ENCODE measurements at places on chromosomes 5 and 9.

DNA sequence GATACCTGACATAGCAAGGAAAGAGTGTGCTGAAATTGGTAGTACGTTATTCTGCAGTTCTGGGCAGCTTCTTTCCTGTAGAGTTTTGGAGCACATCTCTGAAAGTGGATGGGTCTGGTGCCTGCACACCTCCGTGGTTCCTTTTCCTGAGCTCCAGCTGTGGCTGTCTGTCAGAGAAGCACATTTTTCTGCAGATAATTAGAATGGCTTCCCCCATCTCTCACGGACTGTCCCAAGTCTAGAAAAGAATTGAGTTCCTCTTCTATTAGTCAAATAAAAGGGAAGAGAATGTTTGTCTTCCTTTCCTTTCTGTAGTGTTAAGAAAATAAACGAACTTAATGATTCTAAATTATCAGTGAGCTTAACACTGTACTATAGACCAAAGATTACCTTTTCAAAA is 55.7 kb downstream of the VCAN start:
- DNase-seq: no peak

DNA sequence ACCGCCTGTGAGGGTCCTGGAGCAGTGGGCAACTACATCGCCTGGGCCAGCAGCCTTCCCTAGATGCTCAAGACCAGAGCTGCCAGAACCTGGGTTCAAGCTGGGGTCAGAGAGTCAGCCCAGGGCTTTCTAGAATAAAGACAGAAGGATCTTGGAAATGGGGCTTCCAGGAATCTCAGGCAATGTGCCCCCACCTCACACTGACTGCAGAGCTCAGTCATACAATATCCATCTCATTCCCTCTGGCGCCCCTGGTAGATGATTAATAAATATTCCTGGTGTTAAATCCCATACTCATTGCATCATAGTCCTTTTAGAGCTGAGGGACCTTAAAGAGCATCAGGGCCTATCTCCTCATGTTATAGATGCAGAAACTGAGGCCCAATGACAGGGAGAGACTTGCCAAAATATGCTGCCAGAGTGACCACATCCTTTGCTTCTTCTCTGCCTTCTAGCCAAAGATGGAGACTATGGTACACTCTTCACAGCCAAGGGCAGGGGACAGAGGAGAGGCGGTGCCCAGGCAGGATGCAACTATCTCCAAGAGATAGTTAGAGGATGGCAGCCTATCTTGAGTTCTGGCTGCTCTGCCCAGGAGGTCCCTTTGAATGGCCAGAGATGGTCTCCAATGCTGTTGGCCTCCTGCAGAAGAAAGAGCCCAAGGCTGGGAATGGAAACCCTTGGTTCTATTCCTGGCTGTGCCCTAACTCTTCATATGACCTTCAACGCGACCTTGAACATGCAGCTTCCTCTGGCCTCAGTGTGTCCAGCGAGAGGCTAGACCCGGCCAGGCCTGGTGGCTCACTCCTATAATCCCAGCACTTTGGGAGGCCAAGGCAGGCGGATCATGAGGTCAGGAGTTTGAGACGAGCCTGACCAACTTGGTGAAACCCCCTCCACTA is 36.2 kb upstream of the IL17B start:
- DNase-seq: peak; percentile 22

DNA sequence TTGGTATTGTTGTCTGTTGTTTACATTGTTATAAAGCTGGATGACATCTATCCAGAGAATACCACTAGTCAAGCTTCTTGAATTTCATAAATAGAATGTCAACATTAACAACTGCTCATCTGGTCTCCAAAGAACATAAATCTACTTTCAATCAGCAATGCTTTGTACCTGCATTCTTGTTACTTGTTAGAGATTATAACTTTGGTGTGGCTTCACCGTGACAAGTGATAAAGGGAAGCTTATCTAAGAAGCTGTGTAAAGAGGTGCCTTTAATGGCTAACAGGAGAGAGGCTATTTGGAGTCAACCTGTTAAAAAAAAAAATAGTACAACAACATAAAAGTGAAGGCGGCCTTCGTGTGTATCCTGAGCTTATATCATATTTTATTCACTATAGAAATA is 41.8 kb downstream of the MUSK start:
- no peak for DNase-seq

GRCh38 chr5:9325549-9325948 is 220.3 kb downstream of the SEMA5A start:
- DNase-seq: no peak

- no peak for DNase-seq
These were observed 192.2 kb upstream of the CDKN2B start for GRCh38 chr9:22201256-22201655.

GRCh38 chr5:3843706-3844105 is 248.1 kb downstream of the IRX1 start:
- DNase-seq: no peak

DNA sequence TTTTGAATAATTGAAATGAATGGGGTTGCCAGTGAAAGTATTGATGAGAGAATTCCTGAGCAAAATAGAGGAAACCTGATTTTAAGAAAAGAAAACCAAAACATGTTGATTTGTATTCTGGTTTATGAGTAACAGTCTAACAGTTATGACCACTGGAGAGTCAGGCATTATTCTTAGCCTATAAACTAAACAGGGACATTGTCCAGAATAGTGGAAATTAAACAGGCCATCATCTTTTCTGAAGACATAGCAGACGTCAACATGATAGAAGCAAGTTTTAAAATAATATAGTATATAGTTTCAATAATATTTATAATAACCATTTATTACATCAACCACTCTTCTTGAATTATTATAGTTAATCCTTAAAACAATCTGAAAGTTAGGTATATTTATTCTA is 178.3 kb upstream of the MPDZ start:
- no peak for DNase-seq

DNA sequence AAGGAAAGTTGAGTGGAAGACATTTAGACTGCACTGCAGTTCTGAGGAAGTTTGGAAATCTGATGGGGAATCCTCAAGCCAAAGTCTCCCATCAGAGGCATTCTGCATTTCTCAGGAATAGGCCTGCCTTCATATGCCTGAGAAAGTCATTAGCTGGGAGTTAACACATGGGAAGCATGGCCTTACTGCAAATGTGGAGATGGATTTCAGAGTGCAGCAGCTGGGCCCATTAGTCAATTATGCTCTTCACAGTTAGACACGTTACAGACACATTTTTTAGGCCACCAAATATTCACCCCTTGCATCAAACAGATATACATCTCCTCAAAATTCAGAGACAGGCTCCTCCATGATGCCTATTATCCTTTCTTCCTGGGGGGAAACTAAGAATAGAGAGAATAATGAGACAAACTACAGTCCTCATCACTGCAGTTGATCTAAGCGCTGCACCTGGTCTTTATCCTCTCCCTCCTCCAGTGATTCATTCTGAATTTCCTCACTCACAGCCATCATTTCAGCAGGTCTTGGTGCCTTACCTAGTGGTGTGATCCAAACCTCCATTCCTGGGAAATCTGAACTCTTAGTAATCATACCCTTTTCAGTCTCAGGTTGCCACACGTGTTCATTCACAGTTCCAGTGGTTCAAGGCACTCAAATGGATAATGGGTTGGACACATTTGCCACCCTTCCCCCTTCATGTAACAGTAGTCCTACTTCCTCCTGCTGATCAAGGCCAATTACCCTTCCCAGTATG is 47.9 kb upstream of the PPP2CA start:
- no peak for DNase-seq

- no peak for DNase-seq
These were observed 133.4 kb downstream of the SUSD1 start for GRCh38 chr9:112041536-112042243.

DNA sequence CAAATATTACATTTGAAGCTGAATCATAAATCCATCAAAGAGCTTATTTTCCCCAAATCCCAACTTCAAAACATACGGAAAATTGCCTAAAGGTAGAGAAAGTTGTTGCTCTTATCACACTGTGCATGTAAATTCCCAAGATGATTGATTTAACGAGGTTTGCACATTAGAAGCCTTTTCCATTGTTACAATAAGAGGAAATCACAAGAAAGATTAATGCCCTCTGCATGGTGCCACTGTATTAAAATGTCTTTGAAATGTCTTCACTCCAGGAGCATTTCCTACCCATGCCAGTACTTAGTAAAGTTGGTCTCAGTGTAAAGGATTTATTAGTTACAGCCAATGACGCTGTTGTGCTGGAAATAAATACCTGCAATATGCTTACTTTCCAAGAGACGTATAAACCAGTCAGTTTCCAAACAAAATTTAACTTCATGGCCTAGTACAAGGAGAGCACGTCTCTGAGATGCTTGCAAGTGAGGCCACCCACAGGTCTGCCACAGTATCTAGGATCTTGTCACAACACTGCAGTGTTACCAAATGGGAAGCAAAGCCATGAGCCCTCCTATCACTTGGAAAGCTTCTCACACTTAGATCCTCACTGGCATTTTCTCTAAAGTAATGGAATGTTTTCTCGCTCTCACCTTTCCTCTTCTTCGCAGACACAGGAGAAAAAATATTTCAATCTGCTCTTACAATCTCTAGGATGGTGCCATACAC is 112.4 kb downstream of the CETN3 start:
- no peak for DNase-seq

- DNase-seq: no peak
These were observed 96.6 kb downstream of the ISL1 start for GRCh38 chr5:51479840-51480239.

DNA sequence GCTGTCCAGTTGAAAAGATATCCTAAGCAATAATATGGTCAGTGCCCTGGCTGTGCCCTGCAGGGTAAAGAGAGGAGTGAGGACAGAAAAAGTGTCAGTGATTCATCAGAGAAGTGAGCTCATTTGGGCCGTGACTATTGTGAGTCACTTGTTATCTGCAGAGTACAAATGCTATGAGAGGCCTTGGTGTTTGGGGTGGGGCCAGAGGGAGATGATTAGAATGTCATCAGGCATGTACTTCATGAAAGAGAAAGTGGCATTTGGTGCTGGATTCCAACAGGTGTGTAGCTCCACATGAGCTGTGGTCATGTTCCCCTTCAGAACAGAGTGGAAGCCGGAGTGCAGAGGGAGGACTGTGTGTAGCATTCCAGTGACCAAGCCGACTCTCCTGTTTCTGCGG is 174.1 kb downstream of the KDM4C start:
- no peak for DNase-seq

GRCh38 chr9:127915801-127916719 is 781 bp downstream of the ST6GALNAC4 start:
- peak; percentile 49 for DNase-seq

GRCh38 chr5:172872997-172873491 is 39.0 kb downstream of the ERGIC1 start:
- DNase-seq: peak; percentile 66

DNA sequence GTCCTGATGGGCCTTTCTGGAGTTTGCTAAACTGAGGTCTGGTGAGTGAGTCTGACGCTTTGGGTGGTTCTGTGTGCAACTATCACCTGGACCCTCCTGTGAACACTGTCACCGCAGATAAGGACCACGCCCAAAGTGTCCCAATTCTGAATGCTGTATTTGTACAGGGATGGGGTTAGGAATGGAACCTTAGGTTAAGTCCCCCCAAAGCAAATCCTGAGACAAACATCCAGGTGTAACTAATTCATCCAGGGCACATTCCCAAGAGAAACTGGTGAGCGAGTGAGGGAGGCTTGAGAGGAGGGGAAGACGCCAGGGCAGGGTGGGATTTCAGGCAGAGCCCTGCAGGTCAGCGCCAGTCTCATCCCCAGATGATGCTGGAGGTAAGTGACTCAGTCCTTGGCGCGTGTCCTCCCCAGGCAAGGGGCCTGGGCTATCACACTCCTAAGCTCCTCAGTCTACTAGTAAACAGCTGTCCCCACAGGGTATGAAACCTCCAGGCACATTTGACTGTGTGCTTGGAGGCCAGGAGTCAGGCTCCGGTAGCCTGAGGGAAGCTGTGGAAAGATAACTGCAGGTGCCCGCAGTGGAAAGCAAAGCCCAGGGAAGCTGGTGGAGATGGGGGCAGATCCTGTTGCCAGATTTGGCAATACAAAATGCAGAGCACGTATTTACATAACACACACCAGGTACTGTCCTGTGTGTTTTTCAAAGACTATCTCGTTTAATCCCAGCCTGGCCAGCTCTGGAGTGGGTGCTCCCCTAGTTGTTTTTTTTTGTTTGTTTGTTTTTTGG is 66.7 kb downstream of the IL6ST start:
- DNase-seq: no peak

- no peak for DNase-seq
These were observed 67.3 kb downstream of the STRBP start for GRCh38 chr9:123201083-123201482.

DNA sequence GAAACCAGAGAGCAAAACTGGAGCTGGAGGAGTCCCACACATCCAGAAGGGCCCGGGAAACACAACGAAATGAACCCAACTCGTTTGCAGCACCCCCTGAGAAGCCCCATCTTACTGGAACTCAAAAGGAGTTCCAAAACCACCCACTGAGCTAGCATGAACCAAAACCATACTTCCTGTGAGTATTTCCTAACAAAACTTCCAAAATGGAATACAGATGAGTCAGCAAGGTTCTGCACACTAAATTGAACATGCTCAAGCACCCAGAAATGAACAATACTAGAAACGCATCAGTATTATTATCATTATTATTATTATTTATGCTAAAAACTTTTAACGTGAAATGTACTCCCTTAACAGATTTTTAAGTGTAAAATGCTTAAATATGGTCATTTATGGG is 8.0 kb upstream of the SPOCK1 start:
- DNase-seq: no peak

DNA sequence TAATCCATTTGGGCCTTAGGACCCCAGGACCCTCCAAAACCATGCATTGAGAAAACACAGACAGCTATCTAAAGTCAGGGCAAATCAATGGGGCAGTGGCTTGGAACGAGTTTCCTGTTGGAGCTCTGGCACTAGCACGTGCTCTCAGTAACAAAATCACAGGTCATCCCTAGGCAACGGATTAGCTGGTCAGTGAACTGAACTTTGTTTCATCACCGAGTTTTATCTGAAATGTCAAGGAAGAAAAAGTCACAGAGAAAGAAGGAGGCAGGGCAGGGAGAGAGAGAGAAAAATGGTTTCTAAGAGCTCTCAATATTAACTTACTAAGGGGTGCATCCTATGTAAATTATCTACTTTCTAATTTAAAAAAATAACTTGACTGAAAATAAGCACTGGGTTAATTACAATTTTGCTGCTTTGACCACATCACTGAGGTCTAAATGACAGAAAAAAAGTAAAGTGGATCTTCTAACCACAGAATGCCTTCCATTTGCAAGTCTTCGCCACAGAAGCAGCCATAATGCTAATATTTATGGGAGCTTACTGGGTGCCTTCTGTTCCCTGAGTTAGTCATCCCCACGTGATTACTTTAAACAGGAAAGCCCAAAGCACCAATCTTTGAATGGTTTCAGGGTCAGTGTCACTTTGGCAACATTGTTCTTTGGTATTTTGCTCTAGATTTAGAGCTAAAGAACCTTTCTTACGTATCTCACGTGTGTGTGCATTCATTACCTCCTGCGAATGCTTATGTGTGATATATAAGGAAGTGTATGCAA is 503.9 kb downstream of the RASEF start:
- DNase-seq: no peak

DNA sequence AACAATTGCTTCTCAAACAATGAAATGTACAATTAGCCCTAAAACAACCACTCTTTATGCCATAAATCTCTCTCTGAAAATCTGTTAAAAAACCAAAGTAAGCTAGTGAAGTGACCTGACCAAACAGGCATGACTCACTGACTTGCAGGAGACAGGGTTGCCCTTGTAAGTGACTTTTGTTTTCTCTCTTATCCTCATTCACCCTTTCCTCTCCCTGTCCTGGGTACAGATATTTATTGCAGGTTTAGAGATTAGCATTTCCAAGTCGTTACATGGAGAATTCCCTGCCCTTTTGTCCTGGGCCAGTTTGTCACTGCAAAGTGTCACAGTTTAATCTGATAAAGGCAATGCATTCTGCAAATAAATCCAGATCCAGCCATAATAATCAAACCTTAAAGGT is 484.2 kb downstream of the IRX1 start:
- no peak for DNase-seq

GRCh38 chr9:89021154-89021803 is 30.0 kb downstream of the S1PR3 start:
- no peak for DNase-seq
